EH (cell line): ENCODE measurements at places on chromosomes 2 and 18.

DNA sequence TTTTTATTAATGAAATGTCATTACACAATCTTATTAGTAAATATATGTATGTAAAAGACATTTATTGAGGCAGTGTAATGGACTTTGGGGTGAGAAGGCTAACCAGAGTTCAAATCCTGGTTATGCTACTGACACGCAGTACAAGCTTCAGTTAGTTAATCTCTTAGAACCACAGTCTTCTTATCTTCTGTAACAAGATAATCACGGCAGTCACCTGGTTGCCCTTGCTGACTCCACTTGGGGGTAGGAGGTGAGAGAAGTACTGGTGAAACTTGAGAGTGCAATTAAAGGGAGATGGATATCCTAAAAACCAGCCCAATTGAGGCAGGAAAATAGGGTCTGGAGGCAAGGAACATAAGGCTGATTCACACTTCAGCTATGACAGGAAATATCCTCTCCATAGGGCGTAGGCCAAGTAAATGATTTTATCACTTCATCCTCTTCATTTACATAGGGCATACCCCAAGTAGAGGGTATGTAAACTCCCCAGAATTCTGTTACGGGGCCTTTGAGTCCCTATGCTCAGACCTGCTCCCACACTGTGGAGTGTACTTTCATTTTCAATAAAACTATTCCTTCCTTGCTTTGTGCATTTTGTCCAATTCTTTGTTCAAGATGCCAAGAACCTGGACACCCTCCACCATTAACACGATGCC is 21.3 kb downstream of the SKA1 start:
- DNase-seq = no peak

DNA sequence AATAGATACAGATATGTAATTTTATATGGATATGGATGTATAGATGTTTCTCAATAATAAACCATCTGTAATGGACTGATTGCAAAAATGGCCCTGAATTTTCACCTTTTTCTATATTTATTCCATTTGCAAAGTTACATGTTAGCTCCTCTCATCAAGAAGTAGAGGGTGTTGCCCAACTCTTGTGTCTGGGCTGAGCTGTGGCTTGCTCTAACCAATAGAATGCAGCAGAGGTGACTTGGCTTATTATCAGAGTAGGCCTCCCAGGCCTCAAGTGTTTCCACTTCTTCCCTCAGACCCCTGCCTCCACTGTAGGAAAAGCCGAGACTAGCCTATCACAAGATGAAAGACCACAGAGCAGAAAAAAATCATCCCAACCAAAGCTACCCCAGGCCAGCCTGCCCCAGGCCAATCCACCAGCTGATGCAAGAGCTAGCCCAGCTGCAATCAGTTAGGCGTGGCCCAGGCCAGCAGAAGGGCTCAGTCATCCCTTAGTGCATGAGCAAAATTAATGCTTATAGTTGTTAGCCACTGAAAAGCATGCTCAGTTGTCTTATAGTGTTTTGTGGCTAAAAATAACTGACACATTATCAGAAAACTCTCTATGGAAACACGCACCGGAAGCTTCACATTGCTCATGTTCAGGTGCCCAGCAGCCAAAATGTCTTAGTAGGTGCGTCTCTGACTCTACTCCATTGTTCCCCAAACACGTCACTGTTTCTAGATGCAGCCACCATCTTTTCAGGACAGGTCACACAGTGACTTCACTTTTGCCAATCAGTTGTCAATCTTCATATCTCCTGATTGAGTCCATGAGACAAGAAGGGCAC is 464.0 kb downstream of the FBXO15 start:
- peak; percentile 52 for DNase-seq

DNA sequence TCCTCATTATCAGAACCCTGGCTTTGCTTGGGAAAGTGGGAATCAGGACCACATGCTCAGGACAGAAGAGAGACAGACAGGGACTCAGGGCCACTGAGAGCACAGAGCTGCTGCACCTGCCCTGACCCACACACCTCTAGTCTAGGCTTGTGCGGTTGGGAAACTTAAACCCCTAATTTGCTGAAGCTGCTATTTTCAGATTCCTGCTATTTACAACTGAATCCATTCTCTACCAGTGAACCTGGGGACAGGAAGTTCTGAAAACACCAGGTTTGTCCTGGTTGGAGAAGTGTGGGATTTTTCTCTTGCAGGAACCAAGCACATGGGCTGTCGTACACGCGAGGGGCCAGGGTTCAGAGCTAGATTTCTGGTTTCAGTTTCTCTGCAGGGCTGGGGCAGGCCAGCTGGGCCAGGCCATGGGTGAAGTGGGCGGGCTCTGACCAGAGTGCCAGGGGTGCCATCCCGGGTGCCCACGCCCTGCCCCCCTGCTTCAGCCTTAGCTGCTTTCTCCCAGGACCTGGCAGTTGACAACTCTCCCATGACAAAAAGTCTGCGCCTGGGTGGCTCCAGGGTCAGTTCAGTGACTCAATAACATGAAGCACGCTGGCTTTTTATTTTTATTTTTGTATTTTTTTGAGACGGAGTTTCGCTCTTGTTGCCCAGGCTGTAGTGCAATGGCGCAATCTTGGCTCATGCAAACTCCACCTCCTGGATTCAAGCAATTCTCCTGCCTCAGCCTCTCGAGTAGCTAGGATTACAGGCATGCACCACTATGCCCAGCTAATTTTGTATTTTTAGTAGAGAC is 51.3 kb upstream of the SLC1A4 start:
- no peak for DNase-seq

- no peak for DNase-seq
Observed at GRCh38 chr18:48065601-48065995, 135.1 kb upstream of the SMAD2 start.

GRCh38 chr2:27094353-27094984 is 7.9 kb downstream of the KHK start:
- no peak for DNase-seq

DNA sequence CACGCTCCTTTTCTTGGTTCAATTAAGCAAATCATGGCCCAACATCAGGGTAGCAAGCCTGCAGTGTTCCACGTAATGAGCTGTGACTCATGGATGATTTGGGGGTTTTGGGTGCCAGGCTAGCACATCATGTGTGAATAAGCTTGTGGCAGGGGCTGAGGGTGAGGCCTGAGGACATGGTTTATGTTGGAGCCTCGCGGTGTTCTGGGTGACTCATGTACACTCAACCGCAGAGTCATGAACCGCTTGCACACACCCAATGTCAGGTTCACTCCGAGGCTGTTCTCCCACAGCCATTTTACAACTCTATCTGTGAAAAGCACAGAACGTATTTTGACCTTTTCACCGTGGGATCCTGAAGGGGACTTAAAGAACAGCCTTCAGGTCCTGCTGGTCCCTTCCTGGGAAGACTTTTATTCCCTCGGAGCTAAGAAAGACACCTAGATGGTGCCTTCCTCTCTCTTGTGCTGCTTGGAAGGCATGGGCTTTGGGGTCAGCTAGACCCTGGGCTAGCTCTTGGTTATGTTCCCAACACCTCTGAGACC is 139.9 kb upstream of the ZEB2 start:
- peak; percentile 93 for DNase-seq

DNA sequence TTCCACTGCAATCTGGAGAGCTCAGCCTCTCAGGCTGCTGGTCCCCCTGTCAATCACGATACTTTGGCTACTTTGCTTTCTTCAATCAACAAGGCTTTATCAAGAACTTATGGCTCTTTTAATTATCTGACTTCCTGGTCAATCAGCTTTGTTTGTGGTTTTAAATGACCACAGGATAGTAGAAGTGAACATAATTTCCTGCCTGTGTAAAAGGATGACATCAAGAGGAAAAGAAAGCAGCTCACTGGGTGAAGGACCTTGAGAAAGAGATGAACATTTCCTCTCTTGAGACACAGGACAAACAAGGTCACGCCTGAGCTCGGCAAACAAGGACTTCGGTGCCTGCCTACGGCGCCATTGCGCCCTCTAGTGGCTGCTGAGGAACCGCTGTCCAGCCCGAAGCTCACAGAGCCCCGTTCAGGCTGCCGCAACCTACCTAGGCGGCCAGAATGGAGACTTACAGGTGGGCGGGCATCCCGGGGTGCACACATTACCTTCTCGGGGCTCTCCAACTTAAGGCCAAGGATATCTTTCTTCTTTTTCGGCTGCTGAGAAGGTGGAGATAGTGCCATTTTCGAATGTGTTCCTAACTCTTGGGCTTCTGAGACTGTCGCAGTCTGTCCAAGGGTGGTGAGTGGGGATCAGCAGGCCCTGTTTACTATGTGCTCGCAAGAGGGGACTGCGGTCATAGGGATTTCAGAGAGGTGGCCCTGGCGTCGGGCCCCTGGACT is 54.0 kb downstream of the IL1RL2 start:
- DNase-seq = peak; percentile 96
